ENCODE measurements at places on chromosomes 16 and 17.

DNA sequence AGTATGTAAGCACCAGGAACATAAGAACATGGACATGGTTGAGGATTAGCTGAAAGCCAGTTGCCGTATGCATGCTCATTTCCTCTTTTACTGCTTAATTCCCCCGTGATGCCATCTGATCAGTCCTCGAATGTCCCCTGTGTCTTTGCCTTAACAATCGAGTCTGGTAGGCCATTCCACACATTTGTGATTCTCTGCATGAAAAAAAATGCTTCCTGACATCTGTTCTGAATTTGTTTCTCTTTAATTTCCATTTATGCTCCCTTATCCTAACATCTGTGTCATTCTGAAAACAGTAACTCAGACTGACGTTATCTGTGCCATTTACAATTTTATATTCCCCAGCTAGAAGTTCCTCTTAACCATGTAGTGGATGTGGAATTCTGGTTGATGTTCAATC is 158.2 kb upstream of the TOX3 start:
- no peak for DNase-seq

- DNase-seq: no peak
These were observed 29.1 kb downstream of the DUSP14 start for GRCh38 chr17:37518826-37519225.

- no peak for DNase-seq
These were observed 5.0 kb downstream of the TAX1BP3 start for GRCh38 chr17:3663102-3664011.

DNA sequence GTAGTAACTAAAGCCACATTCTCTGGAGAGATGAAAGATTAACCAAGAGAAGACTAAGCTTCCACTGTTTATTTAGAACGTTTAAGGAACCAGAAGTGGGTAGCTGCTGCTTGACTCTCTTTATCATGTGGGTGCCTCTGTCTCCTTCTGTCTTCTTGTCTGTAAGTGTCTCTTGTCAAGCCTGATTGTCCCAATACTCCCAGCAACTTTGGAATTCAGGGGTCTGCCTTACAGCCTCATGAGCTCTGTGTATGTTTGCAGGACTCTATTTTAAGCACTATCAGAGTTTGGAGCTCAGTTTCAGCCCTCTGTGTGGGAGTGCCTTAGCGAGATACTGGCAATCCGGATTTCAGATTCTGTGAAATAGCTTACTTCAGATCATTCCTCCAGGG is 29.3 kb upstream of the SPACA3 start:
- DNase-seq: no peak

DNA sequence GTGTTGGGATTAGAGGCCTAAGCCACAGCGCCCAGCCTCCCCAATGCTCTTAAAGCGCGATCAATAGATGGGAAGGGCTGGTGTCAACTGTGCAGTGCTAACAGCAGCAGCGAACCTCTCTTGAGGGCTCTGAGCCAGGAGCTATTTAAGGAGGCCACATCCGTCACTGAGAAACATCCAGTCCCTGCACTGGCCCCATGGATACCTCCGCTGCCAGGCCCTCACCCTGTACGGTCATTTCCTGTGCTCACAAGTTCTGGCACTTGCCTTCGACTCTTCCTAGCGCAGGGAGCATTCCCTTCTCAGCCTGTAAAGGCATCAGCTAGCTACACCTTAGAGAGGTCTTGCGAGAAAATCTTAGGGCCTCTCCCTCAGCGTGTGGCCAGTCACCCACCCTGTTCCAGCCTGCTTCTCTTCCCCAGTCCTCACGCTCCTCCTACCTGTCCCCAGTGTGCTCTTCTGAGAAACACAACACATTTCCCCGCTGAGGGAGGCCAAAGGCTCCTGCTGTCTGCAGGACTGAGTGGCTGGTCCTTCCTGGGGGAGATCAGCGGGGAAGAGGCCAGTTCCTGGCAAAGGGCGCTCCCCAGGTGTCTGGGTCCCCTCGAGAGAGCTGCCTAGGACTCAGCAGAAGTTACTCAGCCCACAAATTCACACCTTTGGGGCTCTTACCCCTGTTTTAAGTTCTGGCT is 28.6 kb downstream of the GTF3C1 start:
- DNase-seq: no peak

- DNase-seq: no peak
These were observed 429.0 kb upstream of the CDH5 start for GRCh38 chr16:65937455-65937854.

DNA sequence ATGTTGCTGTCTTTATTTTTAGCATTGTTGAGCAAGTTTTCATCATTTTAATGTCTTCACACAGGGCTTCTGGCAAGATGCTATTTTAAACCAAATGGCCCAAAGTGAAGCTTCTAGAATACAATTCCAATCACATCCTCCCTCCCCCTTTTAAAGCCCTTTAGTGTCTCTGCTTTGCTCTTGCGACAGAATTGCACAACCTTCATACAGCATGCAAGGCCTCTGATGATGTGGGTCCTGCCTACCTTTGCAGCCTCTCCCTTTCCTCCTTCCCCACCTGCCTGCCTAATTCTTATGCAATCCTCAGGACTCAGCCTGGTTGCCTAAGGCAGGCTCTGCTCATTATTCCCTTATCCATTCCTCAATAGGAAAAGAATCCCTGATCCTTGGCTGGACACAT is 381.7 kb downstream of the SLC39A11 start:
- no peak for DNase-seq

DNA sequence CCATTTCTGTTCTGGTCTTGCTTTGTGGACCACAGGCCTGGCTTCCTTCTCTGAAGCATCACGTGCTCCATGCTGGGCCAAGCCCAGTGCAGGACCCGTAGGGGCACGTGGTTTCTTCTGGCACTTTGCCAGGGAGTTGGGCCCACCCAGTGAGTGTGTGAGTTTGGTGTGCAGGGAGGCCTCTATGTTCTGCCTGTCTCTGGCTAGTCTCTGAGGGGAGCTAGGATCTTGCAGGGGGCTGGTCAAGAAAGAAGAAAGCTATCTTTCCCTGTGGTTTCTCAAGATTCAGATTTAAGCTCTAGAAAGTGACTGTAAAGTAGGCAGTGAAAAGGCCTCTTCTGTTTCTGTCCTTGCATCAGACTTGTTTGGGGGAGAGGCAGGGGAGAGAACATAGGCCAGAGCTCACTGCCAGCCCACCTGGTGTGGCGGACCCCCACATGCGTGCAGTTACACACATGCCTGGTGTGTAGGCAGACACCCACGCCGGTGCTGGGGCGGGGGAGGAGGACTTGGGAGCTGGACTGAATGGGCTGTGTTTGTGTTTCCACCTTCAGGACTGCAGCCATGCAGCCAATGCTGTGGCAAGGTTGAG is 11.8 kb downstream of the LASP1 start:
- no peak for DNase-seq

All from activated naive CD4-positive, alpha-beta T cell (primary cell).